ENCODE measurements at places on chromosomes 6 and 20.

DNA sequence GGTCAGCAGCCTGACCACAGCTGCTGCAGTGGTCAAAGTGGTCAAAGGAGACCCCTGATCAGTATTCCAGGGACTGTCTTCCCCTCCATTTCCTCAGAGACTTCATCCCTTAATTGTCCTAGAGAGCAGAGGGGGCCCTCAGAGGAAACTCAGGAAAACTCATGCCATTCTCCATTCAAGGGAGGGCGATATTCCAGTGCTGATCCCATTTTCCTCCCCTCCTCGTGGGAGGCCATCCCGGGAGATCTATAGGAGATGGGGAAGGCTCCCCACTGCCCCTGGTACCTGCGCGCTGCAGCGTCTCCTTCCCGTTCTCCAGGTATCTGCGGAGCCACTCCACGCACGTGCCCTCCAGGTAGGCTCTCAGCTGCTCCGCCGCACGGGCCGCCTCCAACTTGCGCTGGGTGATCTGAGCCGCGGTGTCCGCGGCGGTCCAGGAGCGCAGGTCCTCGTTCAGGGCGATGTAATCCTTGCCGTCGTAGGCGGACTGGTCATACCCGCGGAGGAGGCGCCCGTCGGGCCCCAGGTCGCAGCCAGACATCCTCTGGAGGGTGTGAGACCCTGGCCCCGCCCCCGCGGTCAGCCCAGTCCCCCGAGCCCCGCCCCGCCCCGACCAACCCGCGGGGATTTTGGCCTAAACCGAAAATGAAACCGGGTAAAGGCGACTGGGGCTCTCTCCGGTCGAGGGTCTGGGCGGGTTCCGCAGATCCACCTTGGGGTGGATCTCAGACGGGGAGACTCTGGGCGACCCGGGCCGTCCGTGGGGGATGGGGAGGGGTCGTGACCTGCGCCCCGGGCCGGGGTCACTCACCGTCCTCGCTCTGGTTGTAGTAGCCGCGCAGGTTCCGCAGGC is 878 bp downstream of the HLA-C start:
- peak; percentile 43 for DNase-seq

DNA sequence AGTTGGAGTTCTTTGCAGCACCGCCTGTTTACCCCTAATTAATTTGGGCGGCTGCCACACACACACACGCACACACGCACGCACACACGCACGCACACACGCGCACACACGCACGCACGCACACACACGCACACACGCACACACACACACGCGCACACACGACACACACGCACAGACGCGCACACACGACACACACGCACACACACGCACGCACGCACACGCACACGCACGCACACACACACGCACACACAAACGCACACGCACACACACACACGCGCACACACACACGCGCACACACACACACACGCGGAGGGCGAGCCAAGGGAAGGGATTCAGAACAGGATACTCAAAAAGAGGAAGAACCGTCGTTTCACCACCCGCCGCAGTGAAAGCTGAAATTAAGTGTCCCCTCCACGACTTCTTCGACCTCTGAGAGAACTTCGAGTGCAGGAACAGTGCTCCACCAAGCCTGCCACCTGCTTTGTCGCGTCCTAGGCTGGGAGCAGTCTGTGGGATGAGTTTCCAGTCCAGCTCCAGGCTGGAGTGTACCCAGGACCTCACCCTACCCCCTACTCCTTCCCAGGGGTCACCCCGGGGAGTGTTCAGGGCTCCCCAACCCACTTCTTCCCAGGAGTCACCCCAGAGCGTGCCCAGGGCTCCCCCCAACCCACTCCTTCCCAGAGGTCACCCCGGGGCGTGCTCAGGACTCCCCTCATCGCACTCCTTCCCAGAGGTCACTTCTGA is 1.1 kb downstream of the RNASET2 start:
- DNase-seq, result peak; percentile 87

DNA sequence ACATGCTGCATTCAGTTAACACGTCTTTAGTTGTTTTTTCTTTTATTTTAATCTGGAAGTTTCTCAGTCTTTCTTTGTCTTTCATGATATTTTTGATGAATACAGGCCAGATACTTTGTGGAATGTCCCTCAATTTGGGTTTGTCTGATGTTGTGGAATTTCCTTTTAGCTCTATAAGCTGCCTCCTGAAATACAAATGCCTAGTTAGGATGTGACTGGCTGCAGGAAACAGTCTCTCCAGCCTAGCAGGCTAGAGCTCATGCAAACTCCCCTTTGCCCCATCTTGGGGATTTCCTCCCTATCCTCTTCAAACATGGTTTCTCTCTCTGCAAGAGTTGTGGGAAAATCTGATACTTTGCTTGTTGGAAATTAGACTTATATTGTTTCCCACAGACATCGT is 89.3 kb upstream of the JAG1 start:
- no peak for DNase-seq

- no peak for DNase-seq
These were observed 418.0 kb upstream of the SULF2 start for GRCh38 chr20:48203252-48203651.

DNA sequence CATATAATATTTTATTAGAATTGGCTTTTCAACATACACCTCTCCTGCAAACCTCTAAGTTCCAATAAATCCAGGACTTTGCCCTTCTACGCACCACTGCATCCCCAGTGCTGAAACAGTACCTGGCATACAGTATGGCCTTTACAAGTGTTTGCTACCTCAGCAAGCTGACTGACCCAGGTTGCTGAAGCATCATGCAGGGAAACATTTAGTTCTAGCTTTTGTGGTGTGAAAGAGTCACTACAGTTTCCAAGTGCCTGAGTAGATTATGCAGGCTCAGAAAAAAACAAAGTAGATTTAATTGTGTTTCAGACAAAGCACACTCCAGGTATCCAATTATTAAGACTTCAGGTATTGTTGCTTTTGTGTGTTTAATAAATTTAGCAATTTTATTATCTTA is 614.2 kb upstream of the NRSN1 start:
- no peak for DNase-seq

- no peak for DNase-seq
These were observed 1.9 kb downstream of the HEBP2 start for GRCh38 chr6:138405816-138406413.

DNA sequence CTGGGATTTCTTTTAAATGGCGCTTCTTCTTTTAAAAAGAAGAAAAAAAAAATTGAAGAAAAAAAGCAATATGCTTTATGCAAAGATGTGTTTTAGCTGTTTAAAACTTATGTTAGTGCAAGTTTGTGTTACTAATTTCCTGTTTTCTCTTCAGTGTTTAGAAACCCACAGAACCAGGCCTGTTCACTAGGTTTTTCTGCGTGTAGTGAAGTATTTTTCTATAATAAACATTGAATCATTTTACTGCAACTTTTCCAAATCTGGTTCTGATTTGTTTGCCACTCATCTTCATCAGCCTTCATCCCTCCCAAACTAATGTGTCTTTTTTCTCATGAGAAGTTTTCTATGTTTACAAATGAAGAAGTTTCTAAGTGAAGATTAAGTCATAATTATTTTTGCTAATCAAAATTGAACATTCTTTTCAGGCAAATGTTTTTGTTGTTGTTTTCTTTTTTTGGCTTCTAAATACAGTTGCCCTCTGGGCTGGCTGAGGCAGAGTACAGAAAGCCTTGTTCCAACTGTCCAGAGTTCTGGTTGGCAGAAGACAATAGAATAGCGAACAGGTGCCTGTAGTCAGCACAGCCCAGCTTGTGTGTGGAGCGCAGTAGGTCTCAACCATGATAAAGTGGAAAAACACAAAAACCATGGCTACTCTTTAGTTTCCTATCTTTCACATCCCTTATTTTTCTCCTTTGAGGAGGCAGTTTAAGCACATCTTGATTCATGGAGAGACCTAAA is 14.5 kb downstream of the ZNF76 start:
- DNase-seq, result no peak

DNA sequence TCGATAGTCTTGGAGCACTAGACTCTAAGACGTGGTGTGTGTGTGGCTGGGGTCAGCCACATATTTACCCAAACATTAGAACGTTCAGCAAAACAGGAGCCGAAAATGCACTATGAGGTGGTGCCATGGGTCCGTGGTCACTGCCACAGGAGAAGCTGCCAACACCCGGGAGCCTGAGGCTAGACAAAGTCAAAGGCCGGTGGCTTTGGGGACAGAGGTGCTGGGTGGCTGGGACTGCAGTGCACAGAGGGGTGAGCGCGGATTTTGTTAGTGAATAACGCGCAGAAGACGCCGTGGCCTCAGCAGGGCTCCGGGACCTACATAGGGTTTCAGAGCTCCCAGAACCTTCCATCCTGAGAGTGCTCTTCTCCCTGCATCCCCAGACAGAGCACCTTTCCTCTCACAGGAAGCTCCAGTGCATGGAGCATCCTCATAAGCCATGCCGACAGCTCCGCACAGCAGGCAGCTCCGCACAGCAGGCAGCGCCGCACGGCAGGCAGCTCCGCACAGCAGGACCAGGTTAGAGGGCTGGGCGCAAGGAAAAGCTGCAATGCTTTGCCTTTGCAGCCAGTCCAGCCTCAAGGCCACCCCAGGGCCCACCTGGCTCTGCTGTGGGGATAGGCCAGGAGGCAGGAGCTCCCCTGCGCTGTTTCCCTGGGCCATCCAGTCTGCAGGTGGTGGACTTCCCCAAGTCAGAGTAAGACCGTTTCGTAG is 304.1 kb downstream of the TAF4 start:
- DNase-seq, result no peak

GRCh38 chr6:84773431-84774156 is 9.2 kb upstream of the TBX18 start:
- no peak for DNase-seq

Measured in AML-193 (cell line).